CD4-positive, alpha-beta memory T cell (primary cell): ENCODE measurements at places on chromosomes 7 and 10. TPM values are rescaled to one million over a fixed set of nuclear protein-coding genes. Genes with fewer than 3 reads are reported as not detected.

The VPS37D gene
- total RNA-seq, result not detected

The PLAC9 gene
- not detected for total RNA-seq

The LIPJ gene
- total RNA-seq, result 0.19 TPM

The BAIAP2L1 gene
- total RNA-seq, result 0.36 TPM

The TRIM50 gene
- total RNA-seq, result not detected

The CNTNAP2 gene
- 0.19 TPM for total RNA-seq

The TSPAN12 gene
- not detected for total RNA-seq

The BMPER gene
- total RNA-seq, result 0.30 TPM

The NPY gene
- not detected for total RNA-seq

The ITPRIP gene
- 15.6 TPM for total RNA-seq

The MMP21 gene
- total RNA-seq, result 0.61 TPM

The PLA2G12B gene
- total RNA-seq, result not detected

The UCN3 gene
- not detected for total RNA-seq

The RADIL gene
- not detected for total RNA-seq

The OR6B1 gene
- not detected for total RNA-seq

The MYL10 gene
- not detected for total RNA-seq

The FKBP6 gene
- not detected for total RNA-seq

The PDSS1 gene
- total RNA-seq, result 3.1 TPM

The LAMB1 gene
- not detected for total RNA-seq

The TEX47 gene
- total RNA-seq, result not detected

The NFE2L3 gene
- total RNA-seq, result 7.5 TPM

The HOXA10 gene
- total RNA-seq, result not detected

The FBXO24 gene
- total RNA-seq, result 1.6 TPM
